Cerebellar nuclear complex (tissue), 1 donor: ENCODE measurements at places on chromosomes 1 and 21.

DNA sequence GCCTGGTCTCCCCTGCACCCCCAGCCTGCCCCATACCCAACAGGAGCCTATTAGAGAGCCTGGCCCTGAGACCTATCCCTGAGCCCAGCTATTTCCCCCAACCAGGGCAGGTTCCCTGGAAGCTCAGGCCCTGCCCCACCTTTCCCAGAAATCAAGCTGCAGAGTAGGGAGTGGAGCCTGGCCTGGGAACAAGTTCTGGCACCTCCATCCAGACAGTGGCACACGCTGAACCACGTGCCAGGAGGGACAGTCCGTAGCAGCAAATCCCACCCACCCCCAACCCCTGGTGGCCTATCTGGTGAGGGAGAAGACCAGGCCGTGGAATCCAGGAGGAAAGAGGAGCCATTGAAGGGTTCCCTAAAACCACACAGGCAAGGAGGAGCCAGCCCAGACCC, 22.6 kb downstream of the TNNT2 start:
- DNase-seq: no peak

GRCh38 chr1:31551208-31551607, 25.1 kb upstream of the TINAGL1 start:
- DNase-seq: no peak

GRCh38 chr1:212794561-212795014, 2.9 kb downstream of the TATDN3 start:
- no peak for DNase-seq

DNA sequence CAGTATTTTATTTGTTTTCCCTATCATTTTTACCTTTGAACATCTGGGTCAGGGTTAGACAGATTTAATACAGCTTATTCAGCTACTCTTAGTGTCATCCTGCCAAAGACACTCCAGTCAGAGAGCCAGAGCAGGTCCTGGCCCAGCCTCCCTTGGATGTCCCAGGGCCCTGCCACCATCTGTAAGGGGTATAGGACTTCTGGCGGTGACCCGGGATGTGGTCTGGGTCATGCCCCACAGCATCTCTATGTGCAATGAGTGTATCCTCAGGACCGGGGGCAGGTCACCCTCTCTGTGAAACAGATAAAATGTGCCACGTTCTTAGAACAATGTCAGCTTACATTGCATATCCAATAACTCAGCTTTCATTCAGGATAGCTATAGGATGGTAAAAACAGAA, 37.8 kb upstream of the PRSS38 start:
- DNase-seq: no peak

GRCh38 chr1:91548376-91549040, 47.9 kb downstream of the CDC7 start:
- no peak for DNase-seq

DNA sequence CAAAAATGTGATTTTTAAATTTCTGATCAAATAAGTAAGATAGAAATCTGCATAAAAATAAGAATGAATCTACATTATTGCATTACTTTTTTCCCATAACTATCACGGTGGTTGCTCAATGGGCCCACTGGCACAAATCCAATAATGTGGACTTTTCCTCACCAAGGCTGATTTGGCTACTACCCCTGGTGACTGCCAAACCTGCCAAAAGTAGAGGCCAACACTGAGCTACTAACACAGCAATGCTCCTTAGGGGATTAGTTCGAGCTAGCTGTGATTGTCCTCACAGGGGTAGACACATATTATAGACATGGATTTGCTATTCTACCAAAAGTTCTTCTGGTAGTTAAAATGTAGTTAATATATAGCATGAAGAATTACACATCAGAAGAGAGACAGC, 107.7 kb upstream of the ZNHIT6 start:
- no peak for DNase-seq

DNA sequence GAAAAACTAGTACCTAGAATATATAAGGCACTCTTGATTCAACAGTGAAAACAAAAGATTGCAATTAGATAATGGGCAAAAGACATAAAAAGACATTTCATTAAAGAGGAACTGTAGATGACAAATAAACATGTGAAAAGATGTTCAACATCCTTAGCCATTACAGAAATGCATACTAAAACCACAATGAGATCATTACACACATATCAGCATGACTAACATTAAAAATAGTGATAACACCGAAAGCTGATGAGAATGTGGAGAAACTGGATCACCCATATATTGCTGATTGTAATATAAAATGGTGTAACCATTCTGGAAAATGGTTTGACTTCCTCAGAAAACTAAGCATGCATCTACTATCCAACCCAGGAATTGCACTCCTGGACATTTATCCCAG, 340.3 kb downstream of the SEC16B start:
- DNase-seq: no peak

GRCh38 chr1:107963008-107963407, 2.0 kb downstream of the VAV3 start:
- no peak for DNase-seq

GRCh38 chr1:75423136-75423535, 187.8 kb downstream of the SLC44A5 start:
- no peak for DNase-seq

- no peak for DNase-seq
These were observed 118.5 kb downstream of the DMRTB1 start for GRCh38 chr1:53577761-53578100.

- DNase-seq: no peak
These were observed 116.1 kb upstream of the GALNT2 start for GRCh38 chr1:229950908-229951307.

DNA sequence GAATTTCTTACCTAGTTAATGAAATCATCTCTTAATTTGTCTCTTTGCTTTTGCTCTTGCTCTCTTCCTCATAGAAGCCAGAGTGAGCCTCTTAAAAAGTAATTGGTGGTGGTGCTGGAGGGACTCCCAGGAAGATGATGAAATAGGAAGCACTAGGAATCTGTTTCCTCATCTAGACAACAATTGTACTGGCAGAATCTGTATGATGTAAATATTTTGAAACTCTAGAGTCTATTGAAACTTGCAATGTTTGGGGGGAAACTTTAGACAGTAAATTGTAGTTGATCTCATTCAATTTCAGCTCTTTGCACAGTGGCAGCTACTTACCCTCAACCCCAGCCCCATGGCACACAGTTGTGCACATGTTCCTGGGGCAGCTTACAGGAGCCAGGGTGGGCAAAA, 10.6 kb downstream of the RGSL1 start:
- DNase-seq: no peak
